ENCODE measurements at places on chromosomes 11 and 22. TPM values are rescaled to one million over a fixed set of nuclear protein-coding genes. Genes with fewer than 3 reads are reported as not detected.
A peak's percentile ranks its signal among the peaks of the same experiment; 100 is the strongest.

The HORMAD2 gene
- 0.23 TPM for total RNA-seq

GRCh38 chr22:30335236-30335635, 8.5 kb upstream of the TBC1D10A start:
- DNase-seq = no peak
- peak overlapping the region; percentile 6 for H3K27ac ChIP-seq
- H3K4me3 ChIP-seq = no peak overlapping the region
- H3K27me3 ChIP-seq = no peaks in the 10 kb centered on the region

The FXYD6 gene
- total RNA-seq = not detected

DNA sequence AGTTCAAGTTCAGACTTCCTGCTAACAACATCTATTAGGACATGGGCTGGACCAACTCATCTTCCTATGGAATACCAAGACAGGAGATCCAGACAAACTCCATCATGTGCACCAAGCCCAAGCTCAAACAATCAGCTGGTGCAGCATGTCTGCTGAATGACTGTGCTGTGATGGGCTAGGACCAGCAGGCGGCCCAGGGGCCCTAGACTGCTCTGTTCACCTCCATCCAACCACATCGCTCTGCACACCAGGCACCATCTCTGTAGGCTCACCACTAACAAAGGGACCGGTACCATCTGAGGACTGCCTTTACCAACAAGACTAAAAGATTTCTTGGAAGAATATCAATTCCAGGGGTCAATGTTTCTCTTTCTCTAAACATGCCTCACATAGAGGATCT, 10.3 kb downstream of the BRD1 start:
- no peaks in the 10 kb centered on the region for H3K27me3 ChIP-seq
- H3K36me3 ChIP-seq = peaks cover 66% of the 10 kb centered on the region
- H3K4me3 ChIP-seq = no peak overlapping the region

The CHRNA10 gene
- 1.5 TPM for total RNA-seq

DNA sequence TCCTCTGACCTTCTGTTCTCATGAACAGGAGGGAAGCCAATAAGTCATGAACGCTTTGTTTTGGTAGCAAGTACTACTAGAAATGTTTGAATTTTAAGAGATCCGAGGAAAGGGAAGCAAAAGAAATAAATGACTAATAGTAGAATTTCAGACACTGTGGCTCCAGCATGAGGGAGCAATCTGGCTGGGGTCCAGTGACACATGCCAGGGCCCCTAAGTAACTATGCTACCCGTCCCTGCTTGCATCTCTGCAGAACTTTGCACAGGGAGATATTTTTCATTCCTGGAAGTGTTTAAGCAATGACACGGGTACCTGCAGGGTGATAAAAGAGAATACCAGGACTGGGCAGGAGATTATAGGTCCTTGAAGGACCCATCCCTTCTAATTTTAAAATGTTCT, 7.3 kb upstream of the ADAMTS8 start:
- no peak overlapping the region for H3K4me3 ChIP-seq
- H3K4me1 ChIP-seq = peaks cover 30% of the 10 kb centered on the region
- H3K27ac ChIP-seq = no peak overlapping the region
- peaks cover 24% of the 10 kb centered on the region for H3K27me3 ChIP-seq
- H3K36me3 ChIP-seq = no peaks in the 10 kb centered on the region

The CADM1 gene
- 2.5 TPM for total RNA-seq

DNA sequence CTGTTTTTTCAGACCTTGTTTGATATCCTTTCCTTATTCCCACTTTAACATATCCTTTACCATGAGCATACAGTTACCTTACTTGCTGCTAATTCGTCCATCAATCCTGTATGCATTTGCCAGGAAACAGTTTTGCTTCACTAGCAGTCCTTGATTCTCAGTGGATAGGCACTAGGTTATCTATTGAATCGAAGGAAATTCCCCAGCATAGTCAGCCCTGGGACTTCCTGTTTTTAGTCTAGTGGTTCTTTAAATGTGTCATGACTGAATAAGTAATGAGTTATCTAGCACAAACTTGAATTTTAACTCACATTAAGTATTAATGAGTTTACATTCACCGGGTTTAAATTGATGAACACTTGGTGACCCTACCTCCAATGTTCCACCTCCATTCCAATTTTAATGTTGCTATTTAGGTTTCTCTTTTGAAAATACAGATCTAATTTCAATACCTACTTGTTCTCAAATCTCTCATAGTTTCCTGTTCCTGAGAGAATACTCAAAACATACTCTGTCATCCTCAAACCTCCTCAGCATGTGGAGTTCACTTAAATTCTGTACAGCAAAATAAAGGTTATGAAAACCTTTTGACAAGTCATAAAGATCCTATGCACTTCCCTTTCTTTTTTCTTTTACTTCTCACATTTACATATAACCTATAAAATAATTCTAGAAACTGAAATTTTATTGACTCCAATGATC, 1375.1 kb upstream of the TENM4 start:
- H3K27ac ChIP-seq = no peak overlapping the region
- H3K27me3 ChIP-seq = no peaks in the 10 kb centered on the region
- no peak for DNase-seq

- H3K4me1 ChIP-seq = peaks cover 28% of the 10 kb centered on the region
- H3K27ac ChIP-seq = no peak overlapping the region
- DNase-seq = no peak
- H3K27me3 ChIP-seq = no peaks in the 10 kb centered on the region
- no peak overlapping the region for H3K4me3 ChIP-seq
These were observed 61.4 kb downstream of the DDX10 start for GRCh38 chr11:108726077-108726800.

The SLC37A2 gene
- 2.6 TPM for total RNA-seq

DNA sequence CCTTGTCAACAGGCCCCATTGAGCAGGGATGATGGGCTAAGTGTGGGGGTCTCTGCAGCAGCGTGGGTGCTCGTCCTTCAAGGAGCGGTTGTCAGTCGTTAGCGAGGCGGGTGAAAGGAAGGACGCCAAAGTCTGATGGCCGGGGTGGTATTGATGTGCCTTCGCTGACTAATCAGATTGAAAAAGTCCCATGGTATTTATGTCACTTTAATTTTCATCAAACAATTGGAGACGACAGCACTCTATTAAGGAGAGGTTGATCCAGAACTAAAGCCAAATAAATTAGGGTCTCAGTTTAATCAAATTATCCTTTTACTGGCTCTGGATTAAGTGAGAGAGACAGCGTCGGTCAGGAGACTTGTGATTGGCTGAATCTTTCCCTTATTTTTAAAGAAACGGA, 9.6 kb downstream of the HTATIP2 start:
- DNase-seq = no peak
- H3K4me1 ChIP-seq = peaks cover 35% of the 10 kb centered on the region
- H3K36me3 ChIP-seq = peaks cover 64% of the 10 kb centered on the region

The BEST1 gene
- 0.30 TPM for total RNA-seq

Data from activated CD4-positive, alpha-beta memory T cell treated with anti-CD3 and anti-CD28 coated beads, Interleukin-2, amount 10 ng/mL, durations not matched to agents 7 days and 5 days (primary cell).